K562 (cell line): ENCODE measurements at places on chromosomes 5 and 9. TPM values are rescaled to one million over a fixed set of nuclear protein-coding genes. Genes with fewer than 3 reads are reported as not detected.

FAM174A gene
- total RNA-seq: 1.4 and 2.1 TPM in 2 replicates

RETREG1 gene
- 0.20 TPM in 2 replicates for total RNA-seq

OR13C4 gene
- total RNA-seq: not detected in 2 replicates

LRRC19 gene
- not detected in 2 replicates for total RNA-seq

GPR21 gene
- total RNA-seq: 0.16 TPM in 1 of 2 replicates, not detected in the other

FAM153A gene
- total RNA-seq: not detected in 2 replicates

MPDZ gene
- 5.7 and 6.1 TPM in 2 replicates for total RNA-seq

AGXT2 gene
- not detected in 2 replicates for total RNA-seq

ARSI gene
- 0.04 TPM in 2 replicates for total RNA-seq
